ENCODE measurements at places on chromosomes 2 and 18.

DNA sequence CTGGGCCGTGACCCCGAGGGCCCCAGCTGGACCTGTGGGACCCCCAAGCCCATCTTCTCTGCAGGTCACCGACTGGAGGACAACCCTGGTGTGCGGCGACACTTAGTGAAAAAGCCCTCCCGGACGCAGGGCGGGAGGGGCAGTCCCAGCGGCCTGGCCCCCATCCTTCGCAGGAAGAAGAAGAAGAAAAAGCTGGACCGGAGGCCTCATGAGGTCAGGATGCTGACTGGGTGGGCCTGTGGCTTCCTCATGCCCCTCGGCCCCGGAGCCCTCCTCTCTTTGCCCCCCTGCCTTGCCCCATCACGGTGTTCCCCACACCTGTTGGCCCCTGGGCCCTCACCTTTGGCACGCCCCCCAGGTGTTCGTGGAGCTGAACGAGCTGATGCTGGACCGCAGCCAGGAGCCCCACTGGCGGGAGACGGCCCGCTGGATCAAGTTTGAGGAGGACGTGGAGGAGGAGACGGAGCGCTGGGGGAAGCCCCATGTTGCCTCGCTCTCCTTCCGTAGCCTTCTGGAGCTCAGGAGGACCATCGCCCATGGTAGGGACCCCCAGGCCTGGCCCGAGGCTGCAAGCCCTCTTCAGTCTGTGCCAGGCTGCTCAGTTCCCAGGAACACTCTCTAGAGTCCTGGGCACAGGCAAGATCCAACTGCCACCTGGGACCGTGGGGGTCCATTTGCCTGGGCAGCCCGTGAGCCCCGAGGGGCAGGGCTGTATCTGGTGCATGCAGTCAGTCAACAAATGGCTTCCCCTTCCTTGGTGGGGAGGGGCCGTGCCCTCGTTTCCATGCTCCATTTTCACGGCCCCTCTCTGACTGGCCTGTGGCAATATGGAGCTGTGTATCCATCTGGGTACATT, 4.7 kb downstream of the SLC4A3 start:
- no peak overlapping the region for H3K4me3 ChIP-seq
- H3K27me3 ChIP-seq: peaks cover 45% of the 10 kb centered on the region
- H3K36me3 ChIP-seq: peaks cover 1% of the 10 kb centered on the region
- H3K27ac ChIP-seq: no peak overlapping the region
- H3K4me1 ChIP-seq: peaks cover under 1% of the 10 kb centered on the region

DNA sequence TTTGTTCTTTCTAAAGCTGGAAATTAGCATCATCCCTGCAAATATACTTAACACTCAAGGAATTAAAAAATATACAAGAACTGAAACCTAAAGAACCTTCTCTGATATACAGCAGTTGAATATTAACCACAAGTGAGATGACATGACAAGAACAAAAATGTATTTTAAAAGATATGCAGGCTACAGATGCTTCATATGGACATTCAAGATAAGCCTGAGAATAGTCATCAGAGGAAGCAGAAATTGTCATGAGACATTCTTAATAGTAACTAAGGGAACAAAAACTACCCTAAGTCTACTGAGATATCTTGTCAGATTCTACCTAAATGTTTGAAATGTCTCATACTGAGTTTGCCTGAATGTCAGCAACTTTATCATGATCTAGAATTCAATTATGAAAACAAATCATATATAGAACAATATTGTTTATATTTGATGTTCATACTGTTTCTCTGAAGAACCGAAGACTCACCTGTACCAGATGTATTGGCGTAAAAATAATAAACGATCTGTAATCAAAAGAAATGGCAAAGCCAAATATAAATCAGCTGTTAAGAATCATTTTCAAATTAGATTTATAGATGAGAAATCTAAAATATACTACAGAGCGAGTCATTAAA, 4.7 kb downstream of the NBAS start:
- peak overlapping the region; percentile 34 for H3K27ac ChIP-seq
- peaks cover 32% of the 10 kb centered on the region for H3K4me1 ChIP-seq
- no peaks in the 10 kb centered on the region for H3K27me3 ChIP-seq
- H3K36me3 ChIP-seq: peaks cover 6% of the 10 kb centered on the region
- H3K4me3 ChIP-seq: no peak overlapping the region

GRCh38 chr2:19897623-19898245, 4.0 kb downstream of the TTC32 start:
- H3K4me3 ChIP-seq: peak overlapping the region; percentile 12
- peaks cover 2% of the 10 kb centered on the region for H3K36me3 ChIP-seq
- no peak for DNase-seq
- H3K4me1 ChIP-seq: peaks cover 37% of the 10 kb centered on the region
- H3K27me3 ChIP-seq: no peaks in the 10 kb centered on the region

- H3K27me3 ChIP-seq: no peaks in the 10 kb centered on the region
- no peak overlapping the region for H3K4me3 ChIP-seq
- peaks cover 6% of the 10 kb centered on the region for H3K4me1 ChIP-seq
- H3K27ac ChIP-seq: no peak overlapping the region
- no peak for DNase-seq
These were observed 62.5 kb upstream of the LPIN2 start for GRCh38 chr18:3075491-3075890.

GRCh38 chr2:27712522-27712921, 48.8 kb downstream of the SLC4A1AP start:
- H3K27me3 ChIP-seq: peaks cover 9% of the 10 kb centered on the region
- H3K4me1 ChIP-seq: peaks cover 18% of the 10 kb centered on the region
- DNase-seq: no peak

- H3K27me3 ChIP-seq: no peaks in the 10 kb centered on the region
- no peak overlapping the region for H3K4me3 ChIP-seq
- H3K4me1 ChIP-seq: no peaks in the 10 kb centered on the region
- H3K27ac ChIP-seq: no peak overlapping the region
- DNase-seq: no peak
These were observed 1995.2 kb upstream of the PIK3C3 start for GRCh38 chr18:39959839-39960238.

DNA sequence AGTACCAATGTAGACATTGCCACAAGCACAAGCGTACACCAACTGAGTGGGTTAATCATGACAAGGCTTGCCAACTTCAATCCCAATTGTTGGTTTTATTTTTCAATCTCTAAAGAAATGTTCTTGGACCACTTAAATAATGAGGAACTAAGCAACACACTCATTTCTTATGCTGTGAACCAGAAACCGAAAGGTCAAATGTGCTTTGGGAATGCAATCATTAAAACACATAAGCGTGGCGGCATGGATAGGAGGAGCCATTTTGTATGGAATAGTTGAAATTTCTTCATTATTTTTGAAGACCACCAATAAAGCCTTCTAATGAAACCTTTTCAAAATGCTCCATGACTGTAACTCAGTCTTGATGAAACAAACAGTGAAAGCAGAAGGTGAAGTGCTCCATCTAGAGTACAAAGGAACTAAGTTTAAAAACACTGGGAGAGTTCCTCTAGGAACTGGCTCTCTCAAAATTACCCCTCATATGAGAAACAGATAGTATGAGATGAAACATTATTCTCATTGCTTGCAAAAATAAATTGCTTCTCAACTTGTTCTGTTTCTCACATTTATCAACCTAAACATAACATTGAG, 113.2 kb upstream of the CHST9 start:
- no peaks in the 10 kb centered on the region for H3K36me3 ChIP-seq
- no peak overlapping the region for H3K27ac ChIP-seq
- no peak overlapping the region for H3K4me3 ChIP-seq

GRCh38 chr18:9737472-9738121, 29.5 kb downstream of the RAB31 start:
- H3K4me1 ChIP-seq: no peaks in the 10 kb centered on the region
- peaks cover 66% of the 10 kb centered on the region for H3K27me3 ChIP-seq
- no peak for DNase-seq
- no peaks in the 10 kb centered on the region for H3K36me3 ChIP-seq
- no peak overlapping the region for H3K27ac ChIP-seq
- no peak overlapping the region for H3K4me3 ChIP-seq
